Right atrium auricular region (tissue), 2 donors: ENCODE measurements at places on chromosomes 16 and 17. TPM values are rescaled to one million over a fixed set of nuclear protein-coding genes. Genes with fewer than 3 reads are reported as not detected.

DNA sequence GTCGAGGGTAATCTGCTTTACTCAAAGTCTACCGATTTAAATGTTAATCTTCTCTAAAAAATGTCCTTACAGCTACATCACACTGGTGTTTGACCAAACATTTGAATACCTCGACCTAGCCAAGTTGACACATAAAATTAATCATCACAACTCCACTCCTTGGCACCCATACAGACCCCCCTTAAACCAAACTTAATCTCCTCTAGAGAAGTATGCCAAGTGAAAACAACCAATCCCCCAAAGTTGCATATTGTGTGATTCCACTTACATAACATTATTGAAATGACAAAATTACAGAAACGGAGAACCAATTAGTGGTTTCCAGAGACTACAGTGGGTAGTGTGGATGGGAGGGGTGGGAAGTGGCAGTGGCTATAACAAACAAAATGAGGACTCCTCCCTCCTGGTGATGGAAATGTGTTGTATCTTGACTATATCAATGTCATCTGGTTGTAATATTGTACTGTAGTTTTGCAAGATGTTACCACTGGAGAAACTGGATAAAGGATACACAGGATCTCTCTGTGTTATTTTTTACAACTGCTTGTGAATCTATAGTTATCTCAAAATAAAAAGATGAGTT lies 39.4 kb downstream of the CAPNS2 start:
- DNase-seq, result no peak

DNA sequence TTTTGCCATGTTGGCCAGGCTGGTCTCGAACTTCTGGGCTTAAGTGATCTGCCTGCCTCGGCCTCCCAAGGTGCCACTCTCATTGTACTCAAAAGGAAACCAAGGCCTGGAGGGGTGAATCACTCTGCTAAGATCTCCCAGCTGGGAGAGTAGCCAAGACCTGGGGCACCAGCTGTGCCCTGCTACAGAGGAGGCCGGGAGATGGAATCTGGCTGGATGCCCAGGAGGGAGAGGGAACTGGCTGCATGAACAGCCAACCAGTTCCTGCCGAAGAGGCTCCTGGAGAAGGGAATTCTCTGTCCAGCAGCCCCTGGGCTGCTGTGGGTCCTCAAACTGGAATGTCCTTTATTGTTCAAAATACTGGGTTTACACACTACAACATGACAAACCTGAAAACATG lies 238.7 kb upstream of the CIBAR2 start:
- peak; percentile 76 for DNase-seq

DNA sequence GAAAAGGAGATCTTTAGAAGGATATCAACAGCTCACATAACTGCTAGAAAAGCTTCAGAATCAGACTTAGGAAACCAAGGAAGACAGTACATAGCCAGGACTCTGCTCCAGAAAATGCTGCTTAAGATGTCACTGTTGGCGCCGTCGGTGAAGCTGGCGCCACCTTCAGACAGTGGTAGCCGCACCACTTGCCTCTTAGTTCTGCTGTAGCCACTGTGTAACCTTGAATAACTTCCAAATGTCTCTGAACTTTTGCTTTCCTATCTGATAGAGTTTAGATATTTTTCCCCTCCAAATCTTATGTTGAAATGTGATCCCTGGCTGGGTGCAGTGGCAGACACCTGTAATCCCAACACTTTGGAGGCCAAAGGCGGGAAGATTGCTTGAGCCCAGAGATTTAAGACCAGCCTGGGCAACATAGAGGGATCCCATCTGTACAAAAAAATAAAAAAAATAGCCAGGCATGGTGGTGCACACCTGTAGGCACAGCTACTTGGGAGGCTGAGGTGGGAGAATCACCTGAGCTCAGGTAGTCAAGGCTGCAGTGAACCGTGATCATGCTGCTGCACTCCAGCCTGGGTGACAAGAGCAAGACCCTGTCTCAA lies 6.3 kb upstream of the USP31 start:
- DNase-seq, result no peak

DNA sequence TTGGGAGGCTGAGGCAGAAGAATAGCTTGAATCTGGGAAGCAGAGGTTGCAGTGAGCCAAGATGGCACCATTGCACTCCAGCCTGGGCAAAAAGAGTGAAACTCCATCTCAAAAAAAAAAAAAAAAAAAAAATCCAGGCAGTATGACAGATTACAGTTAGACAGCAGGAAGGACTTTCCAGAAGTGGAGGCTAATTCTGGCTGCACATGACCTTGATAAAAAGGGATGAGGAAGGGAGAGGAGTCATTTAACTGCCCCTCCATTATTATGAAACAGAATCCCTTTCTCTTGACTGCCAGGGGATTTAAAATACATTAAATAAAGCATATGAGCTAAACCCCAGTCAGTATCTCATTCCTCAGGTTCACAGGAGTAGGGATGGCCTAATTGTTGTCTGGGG lies 1.8 kb upstream of the ARHGAP23 start:
- no peak for DNase-seq

- no peak for DNase-seq
Measured at GRCh38 chr16:53282975-53283946, 151.0 kb upstream of the RBL2 start.

DNA sequence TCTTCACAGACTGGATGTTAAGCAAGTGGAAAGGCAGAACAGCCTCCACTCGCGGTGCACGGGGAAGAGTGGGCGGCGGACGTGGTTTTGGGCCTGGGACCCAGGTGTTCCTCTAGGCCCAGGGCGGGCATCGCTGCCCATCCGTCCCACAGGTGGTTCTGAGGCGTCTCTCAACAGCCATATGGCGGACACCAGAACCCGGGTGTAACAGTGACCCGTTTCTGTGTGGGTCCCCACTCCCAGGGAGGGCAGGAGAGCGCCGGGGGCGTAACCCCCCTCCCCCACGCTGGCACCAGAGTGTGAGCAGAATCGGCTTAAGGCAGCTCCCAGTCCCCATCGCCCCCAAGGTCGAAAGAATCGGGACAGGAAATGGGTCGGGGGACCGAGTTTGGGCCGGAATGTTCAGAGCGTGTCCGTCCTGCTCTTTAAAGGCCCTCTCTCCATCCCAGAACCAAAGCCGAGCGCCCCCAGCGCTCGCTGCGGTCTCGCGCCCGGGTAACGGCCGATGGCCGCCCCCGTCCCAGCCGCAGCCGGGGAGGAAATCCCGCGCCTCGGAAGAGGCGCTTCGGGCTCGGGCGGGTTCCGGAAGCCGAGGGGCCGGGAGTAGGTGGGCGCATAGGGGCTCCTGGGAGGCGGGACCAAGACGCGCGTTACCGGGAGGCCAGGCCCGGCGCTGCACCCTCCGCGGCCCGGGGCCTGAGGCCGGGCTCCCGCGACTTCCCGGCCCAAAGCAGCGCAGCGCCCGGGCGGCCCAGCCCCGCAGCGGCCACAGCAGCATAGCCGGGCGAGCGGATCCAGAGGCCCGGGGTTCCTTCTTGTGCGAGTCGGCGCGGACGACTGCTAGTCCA lies at the start of gene TK2:
Gene TK2 (minus strand): TSS at position 839 of the 848 bp plus-strand sequence. CDS start 61 bp downstream, at position 778.
- DNase-seq, result peak; percentile 75

DNA sequence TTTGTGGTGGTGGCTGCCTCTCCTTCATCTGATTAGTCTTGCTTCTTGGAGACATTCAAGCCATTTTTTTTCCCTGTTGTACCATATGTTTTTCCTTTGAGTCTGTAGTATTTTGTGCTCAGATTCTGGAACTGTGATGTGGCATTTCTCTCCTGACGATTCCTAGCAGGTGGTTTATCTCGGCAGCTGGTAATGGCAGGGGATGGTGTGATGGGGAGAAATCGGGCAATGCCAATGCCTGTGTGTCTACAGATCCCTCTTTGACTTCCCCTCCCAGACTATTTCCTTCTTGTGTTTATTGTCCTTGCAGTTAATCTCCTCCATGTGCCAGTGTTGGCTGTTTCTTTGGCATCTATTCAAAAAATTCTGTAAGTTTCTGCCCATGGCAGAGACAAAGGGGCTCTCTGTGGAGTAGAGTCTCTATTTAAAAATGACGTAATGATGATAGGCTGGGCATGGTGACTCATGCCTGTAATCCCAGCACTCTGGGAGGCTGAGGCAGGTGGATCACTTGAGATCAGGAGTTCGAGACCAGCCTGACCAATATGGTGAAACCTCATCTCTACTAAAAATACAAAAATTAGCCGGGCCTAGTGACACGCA lies 90.2 kb upstream of the ERCC4 start:
- no peak for DNase-seq

GRCh38 chr16:85447693-85448313 lies 165.3 kb upstream of the GSE1 start:
- no peak for DNase-seq

DNA sequence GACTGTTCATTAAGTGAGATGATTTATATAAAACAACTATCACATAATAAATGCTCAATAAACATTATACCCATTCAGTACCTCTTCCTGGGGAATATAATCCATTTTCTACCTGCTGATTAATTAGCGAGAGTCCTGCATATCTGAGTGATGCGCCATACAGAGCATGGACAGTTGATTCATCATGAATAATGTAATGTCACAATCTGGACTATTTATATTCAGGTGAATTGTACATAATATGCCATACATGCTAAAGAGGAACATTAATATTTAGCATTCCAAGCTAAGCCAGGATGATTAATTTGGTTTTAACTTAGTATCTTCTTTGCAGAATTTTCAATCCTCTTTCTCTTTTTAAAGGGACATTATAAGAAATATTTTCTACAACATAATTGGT lies 362.0 kb upstream of the XYLT1 start:
- DNase-seq, result no peak

DNA sequence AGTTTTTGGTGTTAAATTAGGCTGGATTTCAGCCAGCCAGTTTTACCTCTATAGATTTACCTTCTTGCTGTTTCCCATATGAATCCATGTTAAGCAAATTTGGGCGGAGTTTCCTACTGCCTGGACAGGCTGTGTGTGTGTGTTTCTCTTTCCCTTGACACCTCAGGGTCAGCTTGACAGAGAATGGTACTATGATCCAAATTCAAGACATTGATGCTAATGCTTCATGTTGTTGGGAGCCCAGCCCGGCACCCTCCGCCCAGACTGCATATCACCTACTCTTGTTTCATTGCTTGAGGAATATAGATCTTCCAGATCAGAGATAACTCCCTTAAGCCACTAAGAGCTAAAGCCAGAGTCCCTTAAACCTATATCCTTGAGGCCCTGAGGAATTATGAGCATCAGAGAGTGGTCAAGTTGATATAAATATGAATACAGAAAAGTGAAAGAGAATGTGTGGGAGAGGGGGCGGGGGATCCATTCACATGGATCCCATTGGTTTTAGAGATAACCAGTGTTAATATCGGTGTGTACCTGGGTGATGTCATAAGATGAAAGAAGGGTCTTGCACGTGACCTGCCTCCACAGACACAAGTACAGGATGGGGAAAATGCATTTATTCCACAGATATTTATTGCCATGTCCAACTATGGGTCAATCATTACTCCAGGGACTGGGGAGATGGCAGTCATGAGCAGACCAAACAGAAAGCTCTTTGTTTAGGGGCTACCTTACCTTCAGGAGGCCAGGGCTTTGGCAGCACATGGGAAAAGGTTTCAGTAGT lies 69.7 kb downstream of the WIPI1 start:
- DNase-seq, result peak; percentile 44

DNA sequence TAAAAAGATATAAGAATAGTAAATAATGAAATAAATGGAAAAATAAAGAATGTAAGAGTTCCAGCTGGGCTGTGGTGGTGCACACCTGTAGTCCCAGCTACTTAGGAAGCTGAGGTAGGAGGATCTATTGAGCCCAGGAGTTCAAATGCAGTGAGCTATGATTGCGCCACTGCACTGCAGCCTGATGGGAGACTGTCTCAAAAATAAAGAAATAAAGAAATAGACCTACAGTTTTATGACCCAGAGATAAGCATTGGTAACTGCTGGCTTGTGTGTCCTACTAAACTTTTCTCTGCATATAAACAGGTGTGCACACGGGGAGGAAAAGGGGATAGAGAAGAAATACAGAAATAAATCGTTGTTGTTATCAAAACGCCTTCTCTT lies 7.8 kb upstream of the PDP2 start:
- DNase-seq, result no peak

GRCh38 chr17:39183720-39184119 lies 13.7 kb downstream of the CACNB1 start:
- DNase-seq, result no peak

DNA sequence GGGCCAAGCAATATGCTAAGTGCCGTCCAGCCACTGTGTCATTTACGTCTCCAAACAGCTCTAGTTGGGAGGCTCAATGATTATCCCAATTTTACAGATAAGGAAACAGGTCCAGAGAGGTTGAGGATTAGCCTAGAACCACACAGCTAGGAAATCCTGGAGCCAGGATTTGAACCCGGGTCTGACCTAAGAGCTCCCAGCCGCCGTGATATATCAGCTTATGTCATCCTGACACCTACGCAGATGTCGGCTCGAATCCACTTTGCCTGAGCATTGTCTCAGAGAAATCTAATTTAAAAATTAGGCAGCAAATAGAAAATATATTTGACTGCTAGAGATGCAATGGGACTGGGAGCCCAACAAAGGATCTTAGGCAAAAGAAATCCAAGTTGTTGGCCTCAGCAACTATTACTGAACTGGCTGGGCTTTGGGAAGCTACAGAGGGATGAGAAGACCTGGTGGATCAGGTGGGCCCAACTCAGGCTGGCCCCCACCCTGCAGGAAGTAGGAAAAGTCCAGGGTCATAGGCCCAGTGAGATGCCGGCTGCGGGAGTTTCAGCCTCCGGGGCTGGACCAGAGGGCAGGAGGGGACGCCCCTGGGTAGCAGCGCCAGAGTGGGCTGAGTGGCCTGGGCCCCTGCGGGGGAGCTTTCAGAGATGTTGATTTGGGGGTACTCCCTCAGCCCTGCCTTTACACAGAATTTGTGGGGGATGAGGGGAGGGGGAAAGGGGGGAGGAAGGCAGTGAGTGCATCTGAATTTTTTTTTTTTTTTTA lies 35.1 kb upstream of the IL21R start:
- DNase-seq, result no peak

DNA sequence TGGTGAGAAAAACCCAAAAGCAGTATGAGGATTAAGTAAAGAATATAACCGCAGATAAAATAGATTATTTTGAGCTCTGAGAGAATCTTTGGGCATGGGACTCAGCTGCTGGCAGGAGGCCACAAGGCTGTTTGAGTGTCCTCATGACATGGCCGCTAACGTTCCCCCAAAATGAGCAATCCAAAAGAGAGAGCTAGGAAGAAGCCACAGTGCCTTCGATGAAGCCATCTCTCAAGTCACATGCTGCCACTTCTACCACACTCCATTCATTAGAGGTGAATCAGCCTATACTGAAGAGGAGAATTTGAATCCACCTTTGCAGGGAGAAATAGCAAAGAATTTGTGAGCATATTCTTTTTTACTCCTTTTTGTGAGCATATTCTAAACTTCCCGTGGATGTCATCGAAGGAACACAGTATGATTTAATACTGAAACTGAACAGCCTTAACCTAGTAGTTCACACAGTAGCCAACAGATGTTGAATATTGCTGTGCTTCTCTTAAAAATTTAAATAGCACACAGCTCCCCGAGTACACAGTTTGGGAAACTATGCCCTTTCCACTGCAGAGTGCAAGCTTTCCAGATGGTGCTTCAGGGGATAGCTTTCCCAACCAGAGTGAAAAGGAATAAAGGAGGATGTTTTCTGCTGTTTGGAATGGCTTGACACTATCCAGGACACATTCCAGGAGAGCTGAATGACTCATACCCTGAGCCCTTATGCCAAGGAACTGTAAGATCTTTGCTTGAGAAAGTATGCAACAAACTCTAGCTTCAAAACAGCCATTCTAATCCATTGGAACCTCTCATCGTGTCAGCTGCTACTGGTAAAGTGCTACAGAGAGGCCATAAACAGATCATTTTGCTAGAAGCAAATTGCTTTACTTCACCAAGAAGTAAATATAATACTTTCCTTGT lies 33.9 kb downstream of the ANKFY1 start:
- peak; percentile 68 for DNase-seq

Gene KRTAP4-6
- not detected for total RNA-seq

Gene CASKIN1
- 3.5 TPM for total RNA-seq

Gene TM4SF5
- total RNA-seq, result not detected

Gene KRT16
- 2.2 TPM for total RNA-seq

Gene CCL17
- not detected for total RNA-seq

Gene MYH2
- total RNA-seq, result not detected
